ENCODE measurements at places on chromosomes 4 and X.

DNA sequence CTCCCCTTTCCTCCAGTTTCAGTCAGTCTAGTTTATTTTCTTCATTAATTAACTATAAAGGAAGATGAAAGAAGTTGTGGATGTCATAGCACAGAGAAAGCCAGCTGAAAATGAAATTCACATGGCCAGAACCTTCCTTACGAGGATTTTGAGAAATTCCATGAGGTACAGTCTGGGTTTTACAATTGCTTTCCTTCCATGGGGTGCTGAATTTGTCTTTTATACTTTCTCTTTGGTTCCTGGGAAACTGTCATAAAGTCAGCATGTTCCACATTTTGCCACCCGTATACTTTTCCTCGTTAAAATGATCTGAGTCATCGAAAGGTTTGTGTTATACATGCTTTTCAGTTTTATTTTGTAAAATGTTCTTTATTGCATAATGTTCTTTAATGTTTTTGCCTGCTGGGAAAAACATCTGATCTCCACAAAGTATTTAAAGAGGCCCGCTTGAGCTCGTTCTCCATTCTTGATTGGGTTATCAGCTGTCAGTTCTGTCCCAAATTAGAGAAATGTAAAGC lies 78.1 kb upstream of the CLDN34 start:
- DNase-seq, result no peak

DNA sequence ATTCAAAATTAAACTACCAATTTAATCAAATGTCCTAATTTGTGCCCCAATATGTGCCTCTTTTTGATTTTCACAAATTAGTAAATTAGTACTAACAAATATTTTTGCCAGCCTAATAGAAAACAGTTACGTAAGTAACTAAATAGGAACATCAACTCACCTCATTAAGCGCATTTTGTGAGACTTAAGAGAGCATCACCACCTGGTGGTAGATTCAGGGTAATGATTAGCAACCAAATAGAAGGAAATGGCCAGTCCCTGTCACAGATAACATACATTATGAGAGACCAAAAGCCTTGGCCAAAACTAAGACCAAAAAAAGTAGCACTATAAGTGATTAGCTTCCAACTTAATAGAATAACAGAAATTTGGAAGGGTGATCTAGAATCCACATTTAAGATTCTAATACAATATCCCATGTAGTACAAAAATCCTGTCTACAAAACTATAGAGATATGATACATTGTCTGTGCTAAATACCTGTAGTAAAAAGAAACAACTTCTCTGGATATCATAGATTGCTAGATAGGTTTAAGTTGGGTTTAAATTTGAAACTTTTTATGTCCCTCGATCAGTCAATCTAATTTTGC lies 46.7 kb downstream of the C4orf46 start:
- peak; percentile 9 for DNase-seq

GRCh38 chrX:34509394-34509793 lies 147.7 kb downstream of the TMEM47 start:
- DNase-seq, result no peak

DNA sequence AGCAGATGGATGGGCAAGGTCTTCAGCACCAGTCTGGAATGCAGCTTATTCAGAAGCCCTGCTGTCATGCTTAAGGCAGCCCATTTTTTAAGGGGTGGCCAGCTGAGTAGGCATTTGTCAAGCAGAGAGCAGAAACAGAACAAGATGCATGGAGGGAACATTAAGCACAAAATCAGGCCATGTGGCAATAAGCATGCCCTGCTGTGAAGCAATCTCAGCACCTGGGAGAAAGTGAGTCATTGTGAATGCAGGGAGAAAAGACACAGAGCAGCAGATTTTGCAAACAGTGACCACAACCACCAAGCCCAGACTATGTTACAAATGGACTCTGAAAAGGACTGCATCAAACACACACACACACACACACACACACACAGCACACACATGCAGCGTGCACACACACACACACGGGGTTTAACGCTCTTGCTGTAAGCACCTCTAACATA lies 94.1 kb upstream of the GALNT7 start:
- DNase-seq, result peak; percentile 85

DNA sequence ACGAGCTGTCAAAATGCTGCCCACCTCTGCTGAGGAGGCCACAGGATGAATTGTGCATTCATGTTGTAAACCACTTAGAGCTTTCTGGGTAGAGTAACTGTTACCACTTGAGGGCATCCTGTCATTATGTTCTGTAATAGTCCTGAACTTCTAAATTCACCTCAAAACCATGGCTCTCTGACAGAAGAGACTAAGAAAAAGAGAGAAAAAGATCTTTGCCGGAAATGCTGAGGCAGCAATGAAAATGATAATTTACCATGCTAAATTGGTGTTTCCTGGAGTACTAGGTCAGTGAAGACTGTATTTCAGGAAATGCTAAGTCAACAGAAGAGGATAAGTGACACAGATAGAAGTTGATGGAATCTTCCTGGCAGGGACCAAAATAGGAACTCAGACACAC lies 942.3 kb upstream of the SLIT2 start:
- peak; percentile 18 for DNase-seq

GRCh38 chrX:67648361-67648760 lies 104.5 kb downstream of the AR start:
- no peak for DNase-seq

GRCh38 chrX:105098201-105098600 lies 122.3 kb downstream of the TEX13A start:
- DNase-seq, result peak; percentile 3

DNA sequence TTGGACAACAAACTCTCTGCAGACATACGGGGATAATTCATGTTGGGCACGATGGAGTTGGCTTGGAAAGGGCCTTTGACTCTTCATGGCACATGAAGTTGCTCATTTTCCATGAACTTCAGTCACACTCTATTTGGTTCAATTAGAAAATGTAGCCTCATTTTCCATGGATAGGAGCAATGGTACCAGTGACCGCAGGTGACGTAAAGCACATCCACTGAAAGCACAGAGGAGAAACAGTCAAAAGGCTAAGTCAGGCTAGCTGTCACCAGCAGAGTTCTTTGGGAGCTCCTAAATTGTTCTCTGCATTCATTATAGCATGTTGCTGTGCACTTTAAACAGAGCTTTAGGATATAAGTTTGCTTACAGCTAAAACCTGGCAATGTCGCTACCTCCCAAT lies 39.9 kb upstream of the MAP3K15 start:
- DNase-seq, result no peak

DNA sequence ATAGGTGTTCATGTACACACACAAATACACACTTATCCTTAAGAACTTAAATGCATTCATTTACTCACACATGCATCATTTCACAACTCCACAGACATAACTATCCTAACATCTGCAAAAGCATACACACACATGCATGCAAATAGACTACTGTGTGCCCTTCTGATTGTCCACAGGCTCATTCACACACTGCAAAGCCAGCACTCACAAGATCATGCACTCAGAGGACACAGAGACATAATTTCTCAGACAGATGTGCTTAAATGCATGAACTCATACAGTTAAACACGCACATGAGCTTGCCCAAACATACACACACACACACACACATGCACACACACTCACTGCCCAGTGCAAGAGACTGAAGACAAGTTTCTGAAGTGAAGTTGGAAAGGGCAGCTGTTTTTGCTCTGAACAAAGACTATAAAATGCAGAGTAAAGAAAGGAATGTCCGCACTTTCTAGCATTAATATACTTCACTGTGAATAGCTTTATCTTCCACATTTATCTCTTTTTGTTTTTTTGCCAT lies 1018.0 kb upstream of the HS3ST1 start:
- DNase-seq, result no peak

DNA sequence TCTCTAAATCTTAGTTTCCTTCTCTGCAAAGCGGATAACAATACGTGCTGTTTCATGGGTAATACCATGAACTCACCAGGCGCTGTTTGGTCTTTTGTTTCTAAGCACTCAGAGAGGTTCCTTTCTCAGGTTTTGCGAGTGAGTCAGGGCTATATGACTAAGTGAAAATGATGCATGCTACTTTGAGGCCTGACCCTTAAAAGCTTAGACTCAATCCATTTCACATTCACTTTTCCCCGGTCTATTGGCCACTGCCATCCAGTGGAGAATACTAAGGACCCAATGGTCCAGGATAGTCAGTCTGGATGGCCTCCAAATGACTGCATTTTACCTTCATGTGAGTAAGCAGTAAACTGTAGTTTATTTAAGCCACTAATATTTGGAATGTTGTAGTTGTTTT lies 400.8 kb upstream of the SLIT2 start:
- peak; percentile 92 for DNase-seq

GRCh38 chrX:106144755-106145639 lies 23.1 kb upstream of the PWWP3B start:
- no peak for DNase-seq

DNA sequence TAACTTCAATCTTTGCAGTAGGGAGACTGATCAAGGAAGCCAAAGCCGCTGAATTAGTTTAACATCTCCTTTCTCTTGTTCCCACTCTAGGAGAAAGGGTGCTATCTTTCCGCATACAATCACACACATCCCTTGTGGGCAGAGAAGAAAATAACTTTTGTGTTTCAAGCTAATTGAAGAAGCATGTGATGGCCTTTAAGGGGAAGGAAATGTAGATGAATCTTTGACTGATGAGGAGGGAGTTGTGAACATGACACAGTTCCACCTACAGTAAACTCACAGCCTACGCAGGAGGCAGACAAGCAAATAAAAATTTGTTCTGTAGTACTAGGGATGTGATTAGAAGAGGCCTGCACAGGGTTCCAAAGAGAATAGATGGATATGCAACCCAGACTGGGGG lies 14.7 kb upstream of the SPATA4 start:
- no peak for DNase-seq

GRCh38 chrX:154437971-154438893 lies 1.3 kb downstream of the GDI1 start:
- DNase-seq, result no peak

- DNase-seq, result no peak
These were observed 51.3 kb downstream of the RBPJ start for GRCh38 chr4:26372076-26372475.

DNA sequence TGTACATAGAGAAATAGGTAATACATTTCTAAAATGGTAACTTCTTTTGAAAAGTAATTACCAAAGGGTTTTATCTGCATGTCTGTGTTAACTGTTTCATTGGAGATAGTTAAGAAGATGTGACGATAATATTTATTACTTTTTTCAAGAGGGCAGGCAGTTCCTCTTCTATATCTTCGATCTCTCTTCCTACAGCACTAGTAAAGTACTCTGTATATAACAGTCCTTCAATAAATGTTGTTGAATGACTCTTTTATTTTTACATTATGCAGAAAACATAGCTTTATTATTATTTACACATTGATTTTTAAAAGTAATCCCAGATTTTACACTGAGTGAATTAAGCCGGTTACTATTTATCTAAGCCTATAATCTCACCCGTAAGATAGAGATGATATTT lies 51.8 kb downstream of the TMPRSS11E start:
- no peak for DNase-seq

- DNase-seq, result no peak
These were observed 163.5 kb upstream of the UGT8 start for GRCh38 chr4:114435116-114435515.

All from RCC 7860 (cell line).